Kidney glomerular epithelial cell (primary cell): ENCODE measurements at places on chromosomes 5 and 9.

DNA sequence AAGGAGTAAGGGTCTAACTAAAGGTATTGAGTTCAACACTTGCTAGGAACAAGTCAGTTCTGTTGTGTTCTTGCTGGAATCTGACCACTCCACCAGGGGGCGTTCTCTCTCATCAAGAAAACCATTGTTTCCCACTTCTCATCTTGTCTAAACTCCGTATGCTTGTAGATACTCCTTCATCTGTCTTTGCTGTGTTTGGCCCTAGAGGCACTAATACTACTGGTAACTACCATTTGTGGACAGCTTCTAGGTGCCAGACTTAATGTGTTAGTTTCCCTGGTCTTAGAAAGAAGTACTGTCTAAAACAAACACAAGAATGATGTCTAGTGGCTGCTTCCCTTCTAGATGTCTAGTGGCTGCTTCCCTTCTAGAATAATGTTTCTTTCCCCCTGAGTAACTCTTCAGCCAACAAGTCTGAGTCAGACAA is 18.7 kb upstream of the PTPDC1 start:
- peak; percentile 80 for DNase-seq

GRCh38 chr5:105616599-105616998 is 2054.0 kb upstream of the NUDT12 start:
- no peak for DNase-seq

DNA sequence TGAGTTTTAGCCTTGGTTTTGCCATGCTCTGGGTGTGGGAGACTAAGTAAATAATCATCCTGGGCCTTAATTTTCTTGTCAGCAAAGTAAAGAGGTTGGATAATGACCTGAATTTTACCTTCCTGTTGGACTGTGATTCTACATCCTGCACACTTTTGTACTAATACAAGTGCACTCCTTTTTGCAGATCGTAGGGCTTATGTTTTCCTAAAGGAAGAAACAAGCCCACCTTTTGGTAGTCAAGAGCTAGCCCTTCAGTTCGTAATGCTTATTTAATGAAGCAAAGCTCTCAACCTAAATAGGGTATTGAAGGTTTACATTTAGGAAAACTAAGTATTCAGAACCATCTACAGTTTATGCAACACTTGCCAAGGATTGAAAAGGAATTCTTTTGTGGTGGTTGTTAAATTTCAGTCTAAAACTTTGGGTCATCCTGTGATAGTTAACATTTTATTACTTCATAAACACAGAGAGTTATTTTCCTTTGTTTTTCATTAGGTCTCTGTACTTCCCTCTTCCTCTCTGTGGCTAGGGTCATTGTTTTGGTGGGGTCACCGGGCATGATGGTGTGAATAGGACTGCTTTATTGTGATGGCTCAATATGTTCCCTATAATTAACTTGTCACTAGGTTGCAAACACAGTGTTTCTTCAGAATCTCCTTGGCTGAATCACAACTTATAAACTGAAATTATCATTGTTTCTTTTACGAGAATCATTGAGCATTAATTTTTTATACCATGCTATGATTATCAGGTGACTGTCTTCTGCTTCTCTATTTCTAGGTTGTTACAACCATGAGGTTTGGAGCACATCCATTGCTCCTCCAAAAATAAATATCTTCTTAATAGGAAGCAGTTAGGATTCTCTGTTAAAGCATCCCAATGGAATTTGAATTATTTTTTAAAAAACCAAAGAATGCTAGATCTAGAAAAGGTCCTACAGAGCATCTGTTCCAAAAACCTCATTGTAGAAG is 28.5 kb downstream of the SPINK5 start:
- no peak for DNase-seq

GRCh38 chr9:81318571-81318970 is 370.8 kb downstream of the TLE1 start:
- DNase-seq, result peak; percentile 21
